Stimulated activated CD8-positive, alpha-beta memory T cell treated with anti-CD3 and anti-CD28 coated beads, Interleukin-4, amount 100 ng/mL, for 1 hour (primary cell): ENCODE measurements at places on chromosomes 1 and 21.

DNA sequence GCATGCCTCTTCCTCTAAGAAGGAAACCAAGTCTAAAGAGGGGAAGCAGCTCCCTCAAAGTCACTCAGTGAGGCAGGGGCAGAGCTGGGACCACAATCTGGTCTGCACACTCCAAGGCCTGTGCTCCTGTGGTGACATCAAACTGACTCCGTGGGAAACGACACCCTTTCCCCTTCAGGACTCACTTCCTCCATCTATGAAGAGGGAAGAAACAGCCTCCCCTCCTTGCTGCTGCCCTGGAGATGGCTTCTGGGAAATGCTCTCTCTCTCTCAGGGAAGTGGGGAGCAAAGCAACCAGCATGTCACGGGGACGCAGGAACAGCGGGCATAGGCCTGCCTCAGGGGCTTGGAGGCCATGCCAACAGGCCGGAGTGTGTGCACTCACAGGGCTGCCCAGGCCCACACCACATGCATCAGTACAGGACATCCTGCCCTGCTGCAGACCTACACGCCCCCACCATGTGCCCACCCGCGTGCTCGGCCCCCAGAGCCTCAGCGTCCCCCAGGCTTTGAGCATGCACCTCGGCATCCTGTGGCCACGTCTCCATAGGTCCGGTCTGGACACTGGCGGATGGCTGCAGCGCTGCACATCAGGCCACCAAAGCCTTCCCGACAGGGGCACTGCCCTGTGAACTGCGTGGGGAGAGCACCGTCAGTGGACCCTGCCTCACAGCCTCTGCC, 25.7 kb downstream of the LAMB3 start:
- no peak for DNase-seq

- no peak for DNase-seq
Observed at GRCh38 chr21:25635310-25635709, 3.7 kb upstream of the JAM2 start.

- no peak for DNase-seq
Observed at GRCh38 chr1:116498789-116499628, 71.8 kb downstream of the CD58 start.

DNA sequence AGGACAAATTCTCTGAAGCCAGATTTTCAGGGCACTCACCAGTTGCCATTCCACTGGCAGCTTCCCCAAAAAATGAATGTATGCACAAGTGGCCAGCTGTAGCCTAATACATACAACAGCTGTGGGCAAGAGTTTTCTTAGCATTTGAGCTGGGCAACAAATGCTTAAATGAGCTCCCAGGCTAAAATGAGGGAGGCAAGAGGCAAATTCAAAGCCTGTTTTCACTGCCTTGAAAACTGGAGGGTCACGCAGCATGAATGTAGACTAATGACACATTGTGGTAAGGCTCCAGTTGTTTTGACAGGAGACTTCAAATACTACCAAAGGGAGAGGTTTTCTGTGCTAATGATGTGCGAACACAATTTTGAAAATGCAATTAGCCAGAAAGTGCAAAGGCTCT, 88.2 kb downstream of the TIAM1 start:
- DNase-seq: no peak

- DNase-seq: no peak
Observed at GRCh38 chr1:72202761-72203160, 79.6 kb downstream of the NEGR1 start.

DNA sequence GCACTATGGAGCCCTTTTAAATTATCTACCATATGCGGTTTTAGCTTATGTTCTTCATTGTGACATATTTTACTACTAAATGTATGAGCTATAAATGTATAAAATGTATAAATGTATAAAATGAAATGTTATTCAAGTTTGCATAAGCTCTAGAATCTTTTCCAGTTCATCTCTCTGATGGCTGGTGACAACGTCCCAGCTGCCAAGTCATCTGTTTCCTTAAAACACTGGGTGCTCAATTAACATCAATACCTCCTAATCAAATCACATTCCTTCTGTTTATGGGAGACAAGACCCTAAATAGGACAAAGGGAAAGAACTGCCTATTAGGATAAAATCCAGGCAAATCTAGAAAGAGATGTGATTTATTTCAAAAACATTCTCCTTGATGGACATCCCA, 22.9 kb downstream of the DSTYK start:
- no peak for DNase-seq

DNA sequence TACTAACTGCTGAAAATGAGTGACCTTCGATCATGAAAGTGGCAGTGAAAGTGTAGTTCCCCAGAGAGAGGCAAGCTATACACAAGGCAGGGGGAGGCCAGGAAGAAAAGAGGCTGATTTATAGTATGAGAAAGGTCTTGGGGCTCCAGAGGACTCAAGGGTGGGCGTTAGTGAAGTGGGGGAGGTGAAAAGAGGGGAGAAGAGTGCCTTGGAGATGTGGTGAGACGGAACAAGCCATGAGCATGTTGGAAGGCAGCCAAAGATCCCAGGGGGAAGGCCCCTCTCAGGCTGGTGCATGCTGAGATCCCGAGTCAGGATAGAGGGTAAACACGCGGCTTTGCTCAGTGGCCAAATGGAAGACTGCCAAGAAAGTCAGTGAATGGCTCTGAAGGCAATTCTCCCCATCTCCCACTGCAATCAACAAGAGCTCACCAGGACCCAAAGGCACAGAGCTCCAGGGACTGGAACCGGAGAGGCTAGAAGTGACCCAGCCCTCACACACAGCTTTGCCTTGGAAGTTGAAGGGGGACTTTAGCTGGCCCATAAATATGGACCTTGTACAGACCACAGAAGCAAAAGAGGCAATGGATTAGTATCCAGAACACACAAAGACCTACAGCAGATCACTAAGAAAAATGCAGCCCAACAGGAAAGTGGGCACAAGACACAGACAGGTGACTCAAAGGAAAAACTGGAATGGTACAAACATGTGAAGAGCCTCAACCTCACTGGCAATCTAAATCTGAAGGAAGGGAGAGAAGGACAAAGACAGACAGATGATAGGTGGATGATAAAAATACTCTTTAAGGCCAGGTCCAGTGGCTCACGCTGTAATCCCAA, 49.6 kb downstream of the HSF2BP start:
- DNase-seq: no peak

- no peak for DNase-seq
Observed at GRCh38 chr1:91754348-91754747, 131.6 kb downstream of the TGFBR3 start.

DNA sequence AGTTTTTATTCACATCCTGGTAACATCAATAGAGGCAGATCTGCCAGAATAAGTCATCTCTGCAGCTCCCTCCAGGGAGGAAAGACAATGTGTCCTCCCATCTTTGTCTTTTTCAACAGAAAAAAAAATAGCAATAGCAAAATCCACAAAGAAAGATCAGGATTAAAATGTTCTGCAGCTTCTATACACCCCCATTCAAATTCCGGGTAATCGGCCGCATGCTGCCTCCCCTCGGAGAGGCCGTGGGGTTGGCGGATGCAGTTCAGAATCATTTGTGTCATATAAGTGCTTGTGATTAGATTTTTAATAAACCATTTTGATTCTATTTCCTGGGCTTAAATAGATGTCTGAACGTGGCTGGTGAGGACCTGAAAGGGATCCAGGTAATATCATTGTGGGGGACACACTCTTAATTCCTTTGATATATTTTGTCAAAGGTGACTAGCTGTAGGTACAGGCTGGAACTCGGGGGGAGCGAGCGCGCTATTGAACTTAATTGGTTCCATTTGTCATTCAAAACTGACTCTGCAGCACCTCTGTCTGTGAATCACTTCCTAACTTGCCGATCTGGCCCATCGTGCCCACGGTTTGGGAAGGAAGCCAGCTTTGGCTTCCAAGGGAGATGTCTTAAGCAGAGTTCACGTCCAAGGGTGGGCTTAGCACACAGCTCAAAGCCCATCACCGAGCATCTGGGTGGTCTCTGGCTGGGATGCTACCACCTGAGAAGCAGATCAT, 85.6 kb upstream of the ARHGEF16 start:
- DNase-seq: no peak
